ENCODE measurements at places on chromosomes 12 and 14.

DNA sequence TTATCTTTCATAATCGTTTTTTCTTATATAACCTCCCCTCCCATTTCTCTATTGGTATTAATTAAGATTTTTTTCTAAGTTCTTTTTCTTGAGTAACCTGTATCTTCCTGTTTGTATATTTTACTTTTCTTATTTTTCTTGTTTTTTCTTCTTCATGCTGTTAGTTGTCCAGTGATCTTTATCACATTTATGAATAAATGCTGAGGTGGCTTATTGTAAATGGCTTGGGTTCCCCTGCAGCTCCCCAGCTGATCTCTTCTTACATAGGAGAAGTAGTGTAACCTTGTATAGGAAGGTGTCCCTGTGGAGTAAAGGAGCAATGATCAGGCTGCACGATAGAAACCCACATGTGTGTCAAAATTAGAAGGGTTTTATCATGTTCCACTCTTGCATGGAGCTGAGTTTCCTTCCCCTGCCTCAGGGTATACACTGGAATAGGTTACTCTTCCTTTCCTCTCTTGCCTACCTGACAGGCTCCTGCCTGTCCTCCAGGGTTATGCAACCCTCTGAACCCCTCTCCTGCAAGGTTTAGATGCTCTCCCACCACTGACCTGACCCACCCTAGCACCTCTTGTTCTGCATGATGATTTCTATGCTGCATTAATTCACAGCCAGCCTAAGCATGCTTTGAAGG is 334.8 kb upstream of the RGS6 start:
- no peak for DNase-seq

GRCh38 chr14:32947081-32947480 is 8.4 kb downstream of the NPAS3 start:
- DNase-seq: no peak

- DNase-seq: no peak
Observed at GRCh38 chr14:91509878-91510170, 286 bp downstream of the PPP4R3A start.

GRCh38 chr12:84712747-84713146 is 199.9 kb downstream of the SLC6A15 start:
- no peak for DNase-seq

GRCh38 chr14:70189456-70190077 is 816 bp upstream of the SLC8A3 start:
- DNase-seq: no peak
